AG04450 (cell line): ENCODE measurements at places on chromosomes 7 and 10. TPM values are rescaled to one million over a fixed set of nuclear protein-coding genes. Genes with fewer than 3 reads are reported as not detected.

GPR85 gene
- polyA plus RNA-seq = 5.0 and 6.6 TPM in 2 replicates

DNA sequence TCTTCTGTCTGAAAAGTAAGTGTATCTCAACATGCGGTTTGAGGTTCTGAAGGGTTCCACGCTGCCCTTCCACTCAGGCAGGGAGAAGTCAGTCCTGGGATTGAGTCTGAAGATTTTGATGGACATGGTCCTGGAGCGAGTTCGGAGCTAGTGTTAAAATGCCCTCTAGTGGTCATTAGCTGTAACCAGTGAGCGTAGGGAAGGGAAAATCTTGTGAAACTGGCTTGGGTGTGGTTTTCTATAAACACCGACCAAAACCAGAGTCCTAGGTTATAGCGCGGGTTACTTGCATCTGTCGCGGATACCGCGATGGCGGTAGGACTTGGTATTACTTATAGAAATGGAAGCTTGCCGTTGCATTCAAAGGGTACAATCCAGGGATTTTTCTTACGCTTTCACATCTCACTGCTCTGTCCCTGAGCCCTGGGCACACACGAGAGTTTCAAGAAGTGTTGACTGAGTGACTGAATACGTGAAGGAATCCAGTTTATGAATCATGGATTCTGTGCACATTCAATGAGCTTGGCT, 348.2 kb upstream of the C7orf33 start:
- no peak for DNase-seq

GRCh38 chr10:7948371-7949000, 106.0 kb upstream of the GATA3 start:
- DNase-seq = no peak

CALCR gene
- polyA plus RNA-seq = not detected in 2 replicates

AKR1C1 gene
- polyA plus RNA-seq = 114 and 125 TPM in 2 replicates

DNA sequence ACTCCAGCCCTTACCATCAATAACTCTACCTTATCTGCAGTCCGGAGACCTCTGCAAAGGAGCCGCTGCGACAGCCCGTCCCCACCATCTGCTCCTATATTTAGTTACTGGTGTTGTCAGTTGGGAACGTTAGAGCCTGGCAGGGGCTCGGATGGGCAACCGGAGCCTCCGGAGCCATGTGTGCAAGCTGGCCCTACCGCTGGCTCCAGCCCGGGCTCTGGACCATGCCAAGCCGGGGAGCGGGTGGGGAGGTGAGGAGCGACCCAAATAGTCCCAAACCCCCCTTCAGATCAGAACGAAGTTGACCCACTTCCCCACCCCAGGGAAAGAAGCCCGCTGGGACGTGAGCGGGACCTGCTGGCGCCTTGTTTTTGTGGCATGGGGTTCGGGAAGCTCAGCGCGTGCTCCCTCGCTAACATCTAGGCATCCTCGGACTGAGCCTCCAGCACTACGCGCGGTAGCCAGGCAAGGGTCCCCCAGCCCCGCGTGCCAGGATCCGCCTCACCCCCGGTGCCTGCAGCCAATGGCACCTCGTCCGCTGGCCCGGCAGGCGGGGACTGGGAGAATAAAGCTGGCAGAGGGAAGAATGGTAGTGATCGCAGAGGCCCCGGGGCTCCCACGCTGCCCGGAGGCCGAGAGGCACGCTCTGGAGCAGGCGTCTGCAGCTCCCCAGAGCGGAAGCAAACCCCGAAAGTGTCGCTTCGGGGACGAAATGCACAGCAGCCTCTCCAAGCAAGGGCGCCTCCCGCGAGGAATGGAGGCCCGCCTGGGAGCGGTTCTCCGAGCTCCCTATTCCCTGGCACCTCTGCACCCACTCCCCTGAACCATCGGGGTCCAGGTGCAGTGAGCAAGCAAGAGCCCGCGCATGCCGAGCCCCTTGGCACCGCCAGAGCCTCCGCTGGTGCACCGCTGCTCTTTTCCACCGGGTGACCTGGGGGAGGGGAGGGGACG, 679 bp downstream of the LRRC20 start:
- no peak for DNase-seq

DNA sequence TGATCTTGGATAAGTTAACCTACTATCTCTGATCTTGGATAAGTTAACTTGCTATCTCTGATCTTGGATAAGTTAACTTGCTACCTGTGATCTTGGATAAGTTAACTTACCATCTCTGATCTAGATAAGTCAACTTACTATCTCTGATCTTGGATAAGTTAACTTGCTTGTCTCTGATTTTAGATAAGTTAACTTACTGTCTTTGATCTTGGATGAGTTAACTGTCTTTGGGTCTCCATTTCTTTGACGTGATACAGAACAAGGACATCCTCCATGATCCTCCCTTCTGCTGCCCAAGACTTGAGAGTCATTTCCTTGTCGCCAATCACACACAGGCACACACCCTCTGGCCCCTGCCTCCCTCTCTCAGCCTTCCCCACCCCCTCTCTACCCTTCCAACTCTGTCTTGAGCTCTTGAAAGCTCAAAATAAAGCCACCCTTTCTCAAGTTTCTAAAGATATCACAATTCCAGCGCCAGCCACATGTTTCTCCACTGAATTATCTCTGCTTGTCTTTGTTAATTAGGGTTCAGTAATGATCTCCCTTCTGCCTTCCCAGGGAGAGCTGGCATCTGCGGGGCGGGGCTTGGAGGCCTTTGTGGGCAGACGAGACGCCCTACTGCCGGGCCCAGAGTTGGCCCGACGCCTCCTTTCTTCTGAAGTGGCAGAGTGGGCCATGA, 85.1 kb upstream of the GTF2I start:
- DNase-seq = no peak

LRRC4 gene
- polyA plus RNA-seq = 0.35 and 0.72 TPM in 2 replicates

ACHE gene
- 0.24 and 0.35 TPM in 2 replicates for polyA plus RNA-seq

DNA sequence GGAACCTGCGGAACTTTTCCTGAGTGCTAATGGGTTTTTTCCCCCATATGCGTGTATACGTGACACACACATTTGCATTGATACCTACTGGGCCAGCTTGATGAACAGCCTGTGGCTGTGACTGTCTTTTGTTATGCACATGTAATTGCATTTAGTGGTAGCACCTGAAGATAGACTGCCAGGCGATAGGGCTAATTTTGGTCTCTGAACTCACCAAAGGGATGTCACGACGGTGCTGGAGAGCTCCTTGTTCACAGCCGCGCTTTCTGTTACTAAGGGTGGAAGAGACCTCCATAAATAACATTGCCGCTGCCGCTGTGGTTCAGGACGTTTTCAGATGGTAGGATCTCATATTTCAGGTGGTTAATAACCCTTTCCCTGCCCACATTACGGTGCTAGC, 133.2 kb downstream of the CAMK1D start:
- no peak for DNase-seq

DNA sequence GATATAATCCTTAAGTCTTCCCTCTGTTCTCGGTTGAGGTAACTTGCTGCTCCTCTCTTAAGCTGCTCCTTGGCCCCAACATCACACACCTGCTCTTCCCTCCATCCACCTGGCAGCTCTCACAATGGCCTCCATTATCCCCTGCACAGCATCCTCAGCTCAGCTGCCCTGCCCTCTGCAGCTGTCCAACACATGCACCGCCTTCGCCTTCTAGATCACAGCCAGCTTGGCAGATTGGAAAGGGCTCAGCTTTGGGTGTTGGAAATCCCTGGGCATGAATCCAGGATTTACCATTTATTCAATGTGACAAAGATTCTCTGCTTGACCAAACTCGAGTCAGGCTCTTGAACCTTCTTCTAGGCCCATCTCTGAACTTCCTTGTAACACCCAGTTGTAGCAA, 20.6 kb downstream of the RGR start:
- no peak for DNase-seq

GRCh38 chr7:51328351-51328801, 11.8 kb upstream of the COBL start:
- DNase-seq = no peak

UPK3B gene
- not detected in 2 replicates for polyA plus RNA-seq
